Activated CD4-positive, CD25-positive, alpha-beta regulatory T cell (primary cell): ENCODE measurements at places on chromosomes 11 and 22.

- no peak for DNase-seq
Observed at GRCh38 chr11:88511006-88511405, 173.5 kb upstream of the CTSC start.

DNA sequence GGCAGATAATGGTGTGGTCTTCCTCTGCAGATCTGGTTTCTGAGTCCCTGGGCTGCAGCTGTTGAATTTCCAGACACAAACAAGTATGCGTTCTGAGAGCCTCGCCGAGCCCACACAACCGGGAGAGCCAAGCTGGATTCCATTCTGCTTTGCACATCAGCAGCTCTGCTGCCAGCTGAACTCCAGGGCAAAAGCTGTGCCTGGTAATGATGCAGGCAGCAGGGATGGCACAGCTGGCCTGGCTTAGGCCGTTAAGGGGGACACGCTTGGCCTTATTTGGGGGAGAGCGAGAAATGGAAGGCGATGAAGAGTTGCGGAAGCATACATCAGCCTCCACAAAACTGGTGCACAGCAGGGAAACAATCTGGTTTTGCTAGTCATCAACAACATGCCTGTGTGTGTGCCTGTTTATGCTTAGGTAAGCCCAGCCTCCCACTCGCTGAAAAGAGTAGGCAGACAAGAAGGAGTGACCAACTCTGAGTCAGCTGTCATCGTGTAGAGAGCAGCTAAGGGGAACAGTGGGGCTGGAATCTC is 25.1 kb downstream of the ADAMTS8 start:
- DNase-seq, result no peak

GRCh38 chr22:40654522-40655167 is 18.1 kb upstream of the MRTFA start:
- no peak for DNase-seq

DNA sequence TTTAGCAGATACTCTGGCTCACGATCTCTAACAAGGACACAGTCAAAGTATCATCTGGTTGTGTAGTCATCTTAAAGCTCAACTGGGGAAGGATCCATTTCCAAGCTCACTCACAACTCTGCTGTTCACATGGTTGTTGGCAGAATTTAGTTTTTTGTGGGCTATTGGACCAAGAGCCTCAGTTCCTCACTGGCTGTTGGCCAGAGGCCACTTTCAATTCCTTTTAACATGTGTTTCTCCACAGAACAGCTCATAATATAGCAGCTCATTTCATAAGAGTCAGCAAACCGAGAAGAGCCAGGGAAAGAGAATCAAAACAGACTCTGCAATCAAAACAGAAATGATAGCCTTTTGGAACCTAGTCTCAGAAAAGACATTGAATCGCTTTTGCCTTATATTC is 22.6 kb downstream of the IZUMO1R start:
- DNase-seq, result no peak
